ENCODE measurements at places on chromosomes 16 and 17. TPM values are rescaled to one million over a fixed set of nuclear protein-coding genes. Genes with fewer than 3 reads are reported as not detected.

DNA sequence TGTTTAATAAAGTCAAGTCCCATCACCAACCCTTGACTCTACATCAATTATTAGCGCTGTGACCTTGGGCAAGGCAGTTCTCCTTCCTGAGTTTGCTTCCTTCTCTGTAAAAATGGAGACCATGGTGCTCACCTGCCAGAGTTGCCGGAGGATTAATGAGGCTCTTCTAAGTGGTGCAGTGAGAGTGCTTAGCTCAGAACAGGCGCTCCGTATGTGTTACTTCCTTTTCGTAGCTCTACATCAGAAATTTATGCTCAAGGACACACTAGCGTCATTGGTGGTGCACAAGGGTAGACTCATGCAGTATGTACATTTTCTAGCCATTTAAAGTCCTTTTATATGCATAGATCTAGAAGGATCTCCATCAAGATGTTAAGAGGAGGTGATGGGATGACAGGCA lies 17.4 kb upstream of the CMIP start:
- DNase-seq = no peak

The MYH8 gene
- not detected for total RNA-seq

GRCh38 chr17:67411397-67411796 lies 34.3 kb downstream of the PITPNC1 start:
- DNase-seq = no peak

- no peak for DNase-seq
Measured at GRCh38 chr16:30829130-30830071, 42.4 kb upstream of the ZNF629 start.

The FBXO47 gene
- not detected for total RNA-seq

GRCh38 chr16:28477311-28477920 lies 5.3 kb upstream of the NPIPB7 start:
- DNase-seq = no peak

DNA sequence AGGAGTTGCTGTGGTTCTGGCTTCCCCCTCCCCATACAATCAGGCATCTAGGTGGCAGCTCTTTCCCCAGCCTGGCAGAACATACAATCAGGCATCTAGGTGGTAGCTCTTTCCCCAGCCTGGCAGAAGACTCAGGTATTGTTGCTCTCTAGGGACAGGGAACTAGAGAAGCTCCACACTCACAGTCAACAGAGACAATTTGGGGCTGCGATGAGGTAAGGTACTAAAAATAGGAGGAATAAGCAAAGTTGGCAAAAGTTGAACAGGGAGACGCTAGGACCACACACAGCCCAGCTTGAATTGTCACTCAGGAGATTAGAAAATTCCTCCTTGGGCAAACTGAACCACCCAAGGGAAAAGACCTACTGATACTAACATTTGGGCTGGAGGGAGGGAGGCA lies 315.5 kb upstream of the CDH5 start:
- DNase-seq = no peak

GRCh38 chr17:6254036-6254435 lies 180.9 kb downstream of the AIPL1 start:
- no peak for DNase-seq

GRCh38 chr17:51197754-51198153 lies 31.5 kb downstream of the NME2 start:
- DNase-seq = no peak

The PRR35 gene
- total RNA-seq = not detected

DNA sequence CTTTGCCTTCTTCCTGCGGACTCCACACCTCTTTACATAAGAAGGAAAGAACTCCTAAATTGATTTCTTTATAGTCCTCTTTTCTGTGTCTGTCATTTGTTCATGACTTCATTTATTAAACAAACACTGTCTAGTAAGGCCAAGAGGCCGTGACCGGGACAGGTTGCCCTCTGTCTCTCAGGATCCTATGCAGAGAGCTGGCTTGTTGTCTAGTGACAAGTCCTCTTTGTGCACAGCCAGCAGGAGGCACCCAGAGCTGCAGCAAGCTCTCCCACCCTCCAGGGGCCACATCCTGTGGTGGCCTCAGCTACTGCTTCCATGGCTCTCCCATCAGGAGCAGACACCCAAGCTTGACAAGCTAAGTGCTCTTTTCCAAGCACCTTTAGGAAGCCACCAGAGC lies 50.6 kb downstream of the PLD6 start:
- DNase-seq = no peak

The TLCD2 gene
- 6.0 TPM for total RNA-seq

DNA sequence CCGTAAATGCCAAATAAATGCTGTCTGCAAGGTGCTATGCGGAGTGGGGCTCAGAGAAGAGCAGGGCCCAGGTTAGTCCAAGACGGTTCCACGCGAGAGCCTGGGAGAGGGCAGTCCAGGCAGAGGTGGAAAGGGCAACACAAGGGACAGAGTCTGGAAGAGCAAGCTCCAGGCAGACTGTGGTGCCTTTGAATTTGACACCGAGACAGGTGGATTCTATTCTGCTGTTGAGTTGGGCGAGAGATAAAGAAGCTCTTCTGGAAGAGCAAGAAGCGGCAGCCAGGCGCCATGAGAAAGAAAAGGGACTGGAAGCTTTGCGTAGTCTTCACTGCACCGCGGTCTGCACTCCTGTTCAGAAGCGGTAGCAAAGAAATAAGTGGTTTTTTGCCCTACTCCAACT lies 55.6 kb downstream of the CYTH1 start:
- no peak for DNase-seq

- DNase-seq = peak; percentile 49
Measured at GRCh38 chr16:4801962-4802658, at the start of gene ROGDI. Gene ROGDI, minus strand, starts transcription at chr16:4802633. Its CDS starts 62 bp downstream, at chr16:4802571.

DNA sequence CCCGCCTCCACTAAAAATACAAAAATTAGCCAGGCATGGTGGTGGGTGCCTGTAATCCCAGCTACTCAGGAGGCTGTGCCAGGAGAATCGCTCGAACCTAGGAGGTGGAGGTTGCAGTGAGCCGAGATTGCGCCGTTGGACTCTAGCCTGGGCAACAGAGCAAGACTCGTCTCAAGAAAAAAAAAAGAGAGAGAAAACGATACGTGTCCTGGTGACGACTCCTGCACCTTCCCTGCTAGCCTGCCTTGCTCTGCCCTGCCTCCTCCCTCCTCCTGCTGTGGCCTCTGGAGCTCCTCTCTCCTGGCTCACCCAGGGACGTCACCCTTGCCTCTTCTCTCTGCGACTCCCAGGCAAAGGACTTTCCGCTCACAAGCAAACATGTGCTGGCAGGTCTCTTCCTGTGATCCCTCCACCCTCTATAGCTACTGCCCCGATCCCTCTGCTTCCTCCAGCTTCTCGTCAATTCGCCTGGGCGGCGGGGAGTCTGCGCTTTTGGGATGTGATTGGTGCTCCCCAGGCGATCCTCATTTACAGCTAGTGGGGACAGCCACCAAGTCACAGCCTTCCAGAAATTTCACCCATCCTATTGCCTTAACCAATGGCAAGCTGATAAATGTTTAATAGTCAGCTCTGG lies 25.5 kb upstream of the CBX4 start:
- DNase-seq = no peak

GRCh38 chr16:56789360-56789759 lies 59.4 kb downstream of the NUP93 start:
- DNase-seq = no peak

GRCh38 chr17:59027750-59028149 lies 78.9 kb downstream of the TRIM37 start:
- no peak for DNase-seq

GRCh38 chr17:76054112-76054476 lies 18.2 kb downstream of the SRP68 start:
- DNase-seq = no peak

GRCh38 chr17:71467719-71468118 lies 653.1 kb upstream of the SOX9 start:
- DNase-seq = no peak

GRCh38 chr16:70375636-70376611 lies 29.2 kb downstream of the DDX19A start:
- DNase-seq = no peak

The SULT1A1 gene
- 17.2 TPM for total RNA-seq

DNA sequence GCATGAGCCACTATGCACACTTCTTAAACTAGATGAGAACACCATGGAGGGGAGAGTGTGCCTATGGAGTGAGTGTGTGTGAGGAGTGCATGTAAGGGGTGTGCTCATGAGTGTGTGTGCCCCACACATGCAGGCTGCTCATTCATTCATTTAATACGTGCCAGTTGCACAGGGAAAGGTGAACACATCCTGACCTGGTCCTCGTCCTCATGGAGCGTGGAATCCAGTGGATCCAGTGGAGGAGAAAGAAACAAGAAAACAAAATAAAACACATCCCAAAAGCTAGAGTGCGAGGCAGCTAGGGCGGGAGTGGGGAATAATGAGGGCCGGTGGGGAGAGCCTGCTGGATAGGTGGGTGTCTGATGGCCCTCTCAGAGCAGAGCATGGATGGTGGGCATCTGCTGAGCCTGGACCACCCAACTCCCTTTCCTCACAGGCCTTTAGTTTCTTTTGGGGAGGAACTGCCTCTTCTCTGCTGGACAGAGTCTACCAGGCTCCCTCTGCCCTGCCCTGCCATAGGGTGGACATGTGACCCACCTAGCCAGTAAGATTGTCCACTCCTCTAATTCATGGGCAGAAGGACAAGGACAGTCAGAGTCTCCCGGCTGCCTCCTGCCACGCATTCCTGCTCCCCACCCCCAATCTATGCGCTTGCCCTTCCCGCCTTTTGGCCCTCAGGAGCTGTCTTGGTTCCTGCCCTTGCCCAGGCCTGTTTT lies 204.3 kb downstream of the RAB11FIP4 start:
- DNase-seq = no peak

DNA sequence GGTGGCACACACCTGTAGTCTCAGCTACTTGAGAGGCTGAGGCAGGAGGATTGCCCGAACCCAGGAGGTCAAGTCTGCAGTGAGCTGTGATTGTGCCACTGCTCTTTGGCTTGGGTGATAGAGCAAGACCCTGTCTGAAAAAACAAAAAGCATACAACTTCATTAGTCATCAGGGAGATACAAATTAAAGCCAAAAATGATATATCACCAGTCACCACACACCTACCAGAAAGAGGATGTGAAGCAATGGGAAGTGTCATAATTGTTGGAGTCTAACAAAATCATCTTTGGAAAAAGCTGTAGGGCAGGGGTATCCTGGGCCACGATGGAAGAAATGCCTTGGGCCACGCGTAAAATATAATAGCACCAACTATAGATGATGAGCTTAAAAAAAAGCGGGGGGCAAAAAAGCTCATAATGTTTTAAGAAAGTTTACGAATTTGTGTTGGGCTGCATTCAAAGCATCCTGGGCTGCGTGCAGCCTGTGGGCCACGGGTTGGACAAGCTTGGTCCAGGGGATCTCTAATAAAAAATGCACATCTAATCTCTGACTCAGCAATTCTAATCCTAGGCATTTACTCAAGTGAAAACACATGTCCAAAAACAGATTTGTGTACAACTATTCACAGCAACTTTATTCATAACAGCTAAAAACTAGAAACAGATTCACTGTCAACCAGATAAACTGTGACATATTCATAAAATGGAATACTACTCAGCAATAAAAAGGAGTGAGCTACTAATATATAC lies 65.9 kb downstream of the HIC1 start:
- no peak for DNase-seq

DNA sequence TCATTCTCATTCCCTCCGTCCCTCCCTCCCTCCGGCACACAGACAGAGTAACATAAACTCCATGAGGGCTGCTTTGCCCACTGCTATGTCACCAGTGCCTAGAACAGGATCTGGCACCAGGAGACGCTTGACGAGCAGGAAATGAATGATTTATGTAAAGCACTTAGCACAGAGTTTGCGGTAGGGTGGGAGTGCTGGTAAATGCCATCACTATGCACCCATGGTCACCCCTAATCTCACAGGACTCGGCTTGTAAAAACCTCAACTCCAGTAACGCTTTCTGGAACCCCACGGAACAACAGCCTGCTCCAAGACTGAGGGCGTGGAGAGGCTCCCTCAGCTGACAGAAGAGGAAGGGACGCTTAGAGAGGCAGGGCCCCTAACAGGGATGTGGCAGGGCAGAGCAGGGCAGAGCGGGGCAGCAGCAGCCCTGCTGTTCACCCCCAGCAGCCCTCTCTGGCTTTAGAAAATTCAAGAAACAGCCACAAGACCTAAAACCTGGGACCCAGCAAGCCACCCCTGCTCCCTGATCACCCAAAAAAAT lies 156.9 kb downstream of the C16orf78 start:
- DNase-seq = no peak

The MT1E gene
- 52.4 TPM for total RNA-seq

DNA sequence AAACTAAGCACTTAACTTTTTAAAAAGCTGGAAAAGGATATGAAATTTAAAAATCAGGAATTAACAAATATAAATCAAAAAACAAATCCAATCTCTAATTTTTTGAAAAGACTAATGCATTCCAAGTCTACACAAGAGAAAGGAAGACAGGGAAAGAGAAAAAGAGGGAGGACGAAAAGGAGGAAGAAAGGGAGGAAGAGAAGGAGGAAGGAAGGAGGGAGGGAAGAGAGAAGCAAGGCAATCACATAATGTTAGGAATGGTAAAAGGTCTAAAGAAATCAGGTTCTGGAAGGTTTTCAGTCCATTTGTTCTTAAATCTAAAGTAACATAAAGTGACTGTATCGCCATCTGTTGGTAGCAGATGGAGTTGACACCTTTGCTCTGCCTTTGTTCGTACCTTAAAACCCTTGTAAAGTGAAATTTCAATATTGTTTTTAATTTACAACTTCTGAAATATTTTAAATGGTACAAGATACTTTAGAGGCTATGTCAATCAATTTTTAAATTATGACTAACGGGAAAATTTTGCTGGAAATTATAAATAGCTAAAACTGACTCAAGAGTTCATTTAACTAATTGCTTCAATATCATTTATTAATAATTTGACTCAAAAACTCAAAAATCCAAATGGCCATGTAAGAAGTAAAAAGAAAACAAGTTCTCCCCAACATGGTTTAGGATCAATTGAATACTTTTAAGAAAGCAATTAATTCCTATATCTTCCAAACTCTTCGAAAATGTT lies 20.4 kb upstream of the CDYL2 start:
- no peak for DNase-seq

The PRRT2 gene
- 1.9 TPM for total RNA-seq

DNA sequence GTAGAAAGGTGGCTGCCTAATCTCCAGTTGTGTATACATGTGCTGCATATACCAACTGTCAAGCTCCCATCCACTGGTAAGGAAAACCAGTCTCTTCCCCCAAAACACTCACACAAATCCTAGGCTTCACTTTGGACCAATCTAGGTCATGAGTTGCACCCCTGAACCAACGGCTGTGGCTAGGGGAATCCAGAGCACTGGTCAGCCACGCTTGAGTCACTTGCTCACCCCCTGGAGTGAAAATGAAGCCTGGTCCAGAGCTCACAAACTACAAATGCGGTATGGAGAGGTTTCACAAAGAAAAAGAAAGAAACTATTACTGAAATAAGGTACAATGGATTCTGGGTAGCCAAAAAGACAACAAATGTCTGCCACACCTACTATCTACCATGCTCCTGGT lies 66.1 kb upstream of the NLK start:
- no peak for DNase-seq

The C17orf100 gene
- 1.5 TPM for total RNA-seq

The UNK gene
- total RNA-seq = 14.8 TPM

GRCh38 chr16:88703486-88704309 lies 2.5 kb downstream of the RNF166 start:
- DNase-seq = no peak

GRCh38 chr16:86316967-86317812 lies 193.1 kb upstream of the FOXF1 start:
- no peak for DNase-seq

- no peak for DNase-seq
Measured at GRCh38 chr17:10579270-10579669, 29.8 kb upstream of the MYH2 start.
